ENCODE measurements at places on chromosomes 3 and 15.
A peak's percentile ranks its signal among the peaks of the same experiment; 100 is the strongest.

DNA sequence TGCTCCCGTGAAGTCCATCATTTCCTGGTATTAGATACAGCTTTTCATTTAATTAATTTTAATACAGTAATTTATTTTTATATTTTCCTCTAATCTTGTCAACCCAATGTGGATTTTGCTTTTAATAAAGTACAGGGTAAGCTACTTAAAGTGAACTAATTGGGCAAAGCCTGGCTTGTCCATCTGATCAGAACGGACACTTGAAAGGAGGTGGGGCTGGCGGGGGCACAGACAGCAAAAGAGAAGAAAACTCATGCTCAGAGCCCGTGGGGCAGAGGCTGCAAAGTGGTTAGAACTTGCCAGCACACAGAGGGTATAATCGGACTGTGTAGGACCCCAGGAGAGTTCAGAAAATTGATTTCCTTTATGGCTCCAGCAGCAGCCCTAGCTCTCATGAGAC lies 443.1 kb upstream of the MDFIC2 start:
- DNase-seq = no peak

DNA sequence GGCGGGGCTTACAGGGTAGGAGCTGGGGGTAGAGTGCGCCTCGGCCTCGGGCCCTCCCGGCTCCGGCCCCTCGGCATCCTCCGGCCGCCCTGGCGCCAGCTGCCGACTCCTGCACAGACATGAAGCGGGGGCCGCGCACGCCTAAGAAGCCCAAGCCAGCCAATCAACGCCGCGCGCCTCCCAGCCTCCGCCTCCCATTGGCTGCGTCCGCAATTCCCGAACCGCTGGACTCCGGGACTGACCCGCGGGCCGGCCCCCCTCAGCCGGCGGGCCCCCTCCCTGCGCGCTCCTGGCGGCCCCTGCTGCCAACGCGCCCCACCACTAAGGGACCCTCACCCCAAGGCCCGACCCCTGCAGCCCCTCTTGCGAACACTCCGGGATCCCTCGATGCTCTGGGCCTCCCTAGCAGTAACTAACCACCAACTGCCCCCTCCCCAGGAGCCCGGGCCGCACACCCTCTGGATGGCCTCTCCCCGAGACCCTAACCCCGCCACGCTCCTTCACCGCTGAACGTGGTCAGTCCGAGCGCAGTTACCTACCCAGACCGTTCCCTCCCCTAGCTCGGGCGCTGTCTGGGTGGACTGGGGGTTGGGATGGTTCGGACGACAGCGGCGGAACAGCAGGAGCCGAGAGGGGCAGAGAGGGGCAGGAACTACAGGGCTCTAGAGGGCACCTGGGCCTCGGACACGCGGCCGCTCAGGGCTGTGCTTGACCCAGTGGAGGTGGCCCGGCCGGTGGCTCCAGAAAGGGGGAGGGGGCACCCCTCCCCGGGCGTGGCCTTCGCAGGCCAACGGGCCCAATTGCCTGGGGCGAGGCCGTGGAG lies 5.0 kb downstream of the GATA2 start:
- DNase-seq = peak; percentile 26

- no peak for DNase-seq
Measured at GRCh38 chr15:46921891-46922290, 795.4 kb upstream of the SEMA6D start.

GRCh38 chr3:52001443-52001974 lies 5.8 kb upstream of the RPL29 start:
- DNase-seq = peak; percentile 26

GRCh38 chr3:152309031-152309430 lies 40.3 kb downstream of the MBNL1 start:
- DNase-seq = no peak

GRCh38 chr3:160464321-160464720 lies 14.7 kb upstream of the TRIM59 start:
- DNase-seq = no peak

GRCh38 chr3:184603151-184604030 lies 41.8 kb downstream of the EPHB3 start:
- DNase-seq = no peak

DNA sequence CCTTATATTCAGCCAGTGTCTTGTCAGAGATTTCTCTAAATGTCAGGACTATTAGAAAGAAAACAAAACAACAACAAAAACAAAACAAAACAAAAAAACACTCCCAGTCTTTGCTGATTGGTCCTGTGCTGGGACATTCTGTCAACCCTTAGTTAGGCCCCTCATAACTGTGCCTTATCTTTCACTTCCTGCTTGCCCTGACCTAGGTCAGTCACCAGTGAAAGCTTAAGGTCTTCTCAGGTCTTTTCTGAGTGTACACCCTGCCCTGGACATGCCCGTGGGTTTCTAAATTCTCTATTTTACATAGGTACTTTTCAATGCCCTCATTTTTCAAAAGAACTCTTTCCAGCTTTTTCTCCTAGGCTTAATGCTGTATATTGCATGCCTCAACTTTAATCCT lies 454.1 kb downstream of the GRM7 start:
- DNase-seq = no peak

- DNase-seq = no peak
Measured at GRCh38 chr3:112092496-112093179, 6.4 kb downstream of the C3orf52 start.

GRCh38 chr3:89315750-89316470 lies 208.5 kb downstream of the EPHA3 start:
- DNase-seq = no peak

GRCh38 chr3:177816667-177817208 lies 619.5 kb upstream of the TBL1XR1 start:
- no peak for DNase-seq

DNA sequence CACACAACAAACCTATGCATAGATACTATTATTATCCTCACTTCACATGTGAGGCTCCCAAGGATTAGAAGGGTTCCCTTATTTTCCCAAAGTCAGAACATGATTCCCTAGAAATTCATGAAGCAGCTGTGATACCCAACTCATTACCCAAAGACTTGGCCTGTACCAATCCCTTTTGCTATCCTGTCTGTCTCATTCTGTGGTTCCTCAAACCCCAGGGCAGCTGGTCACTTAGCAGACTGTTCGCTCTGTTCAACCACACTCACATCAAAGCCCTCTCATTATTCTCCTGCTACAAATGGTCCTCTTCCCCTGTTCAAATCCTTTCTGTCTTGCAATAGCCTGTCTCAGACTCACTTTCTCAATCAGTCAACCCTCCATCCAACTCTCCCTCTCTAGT lies 154.3 kb upstream of the TRIM42 start:
- no peak for DNase-seq

DNA sequence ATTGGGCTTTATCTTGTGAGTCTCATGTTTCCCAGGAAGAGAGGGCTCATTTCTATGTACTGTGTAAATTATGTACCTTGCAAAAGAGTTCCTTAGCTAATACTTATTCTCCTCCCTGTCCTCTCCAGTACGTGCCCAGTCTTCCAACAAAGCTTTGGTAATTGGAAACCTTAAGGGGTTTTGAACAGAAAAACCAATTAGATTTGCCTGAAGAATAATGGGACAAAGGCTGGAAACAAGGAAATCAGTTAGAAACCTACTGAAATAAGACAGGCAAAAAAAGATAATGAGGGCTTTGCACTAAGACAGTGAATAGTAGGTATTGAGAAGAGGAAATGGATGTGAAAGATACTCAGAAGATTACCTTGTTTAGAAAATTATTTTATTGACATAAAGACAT lies 82.5 kb downstream of the SPRED1 start:
- DNase-seq = no peak

- DNase-seq = no peak
Measured at GRCh38 chr15:79408041-79408440, 24.1 kb upstream of the MINAR1 start.

GRCh38 chr15:73950831-73951561 lies 24.7 kb downstream of the LOXL1 start:
- DNase-seq = peak; percentile 85

All from NCI-H187 (cell line).